ENCODE measurements at places on chromosomes 2 and 18. TPM values are rescaled to one million over a fixed set of nuclear protein-coding genes. Genes with fewer than 3 reads are reported as not detected.

The TEKT4 gene
- polyA plus RNA-seq: 0.20 TPM

GRCh38 chr2:148122788-148123187 is 101.9 kb downstream of the MBD5 start:
- no peak for DNase-seq

The ARHGAP15 gene
- polyA plus RNA-seq: 3.7 TPM

The CBLN2 gene
- polyA plus RNA-seq: 16.4 TPM

- peak; percentile 45 for DNase-seq
Observed at GRCh38 chr2:5695654-5696403, 3.6 kb downstream of the SOX11 start.

All from left kidney (tissue), 8 donors.